ENCODE measurements at places on chromosomes 1 and 21.

DNA sequence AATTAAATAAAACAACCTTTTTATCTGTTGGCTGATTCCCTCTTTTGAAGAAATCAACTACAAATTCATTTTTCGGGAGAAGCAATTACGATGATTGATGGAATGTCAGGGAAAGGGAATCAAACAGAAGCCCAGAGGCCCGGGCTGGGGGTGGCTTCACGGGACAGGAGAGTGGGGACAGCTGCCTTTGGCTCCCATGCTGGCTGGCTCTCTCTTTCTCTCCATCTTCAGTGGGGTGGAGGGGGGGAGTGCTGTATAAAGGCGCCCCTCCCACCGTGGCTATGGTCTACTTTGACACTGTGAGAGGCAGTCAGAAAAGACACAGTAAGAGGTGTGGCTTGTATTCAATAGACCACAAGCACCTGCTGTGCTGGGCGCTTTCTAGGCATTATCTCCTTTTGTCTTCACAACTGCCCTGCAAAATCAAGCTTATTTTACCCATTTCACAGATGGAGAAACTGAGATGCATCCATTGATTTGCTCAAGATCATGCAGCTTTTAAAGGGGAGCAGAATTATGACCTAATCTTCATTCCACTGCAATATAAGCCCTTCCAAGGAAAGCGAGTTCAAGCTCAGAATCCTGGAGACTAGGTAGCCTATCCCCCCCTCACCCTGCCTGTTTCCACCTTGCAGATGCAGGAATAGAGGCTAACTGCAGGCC is 92.9 kb downstream of the GRIK3 start:
- no peak for DNase-seq

GRCh38 chr1:192579010-192579738 is 3.6 kb downstream of the RGS1 start:
- DNase-seq, result no peak

DNA sequence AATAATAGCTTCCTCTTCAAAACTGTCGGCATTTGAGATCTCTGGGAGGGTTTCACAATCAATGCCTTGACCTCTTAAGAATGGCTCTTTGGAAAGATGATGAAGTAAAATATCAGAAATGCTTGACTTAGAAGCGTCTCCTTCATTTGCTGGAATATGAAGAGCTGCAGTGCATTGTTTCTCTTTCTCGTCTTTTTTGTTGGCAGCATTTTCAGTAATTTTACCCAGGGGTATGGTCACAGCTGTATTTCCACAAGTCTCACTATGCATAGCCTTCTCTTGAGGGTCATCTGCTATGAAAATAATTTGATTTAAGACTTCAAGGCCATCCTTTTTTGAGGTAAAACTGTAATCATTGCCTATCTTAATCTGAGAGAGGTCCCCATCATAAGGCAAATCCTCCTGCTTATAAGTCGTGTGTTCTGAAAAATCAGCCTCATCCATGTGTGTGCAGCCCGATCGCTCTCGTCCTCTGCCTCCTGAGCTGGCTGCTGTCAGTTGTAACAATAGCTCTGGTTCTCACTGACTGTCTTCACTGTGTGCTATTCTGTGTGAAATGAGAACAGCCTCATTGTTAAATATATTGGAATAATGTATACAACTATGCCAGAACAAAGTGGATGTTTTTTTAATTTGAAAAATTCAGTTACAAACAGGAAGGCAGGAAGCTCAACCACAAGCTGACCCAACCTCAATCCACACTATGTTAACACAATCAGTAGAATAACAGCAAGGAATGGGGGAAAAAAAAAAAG is 4.5 kb downstream of the AKNAD1 start:
- no peak for DNase-seq

GRCh38 chr1:101420406-101420805 is 183.6 kb downstream of the S1PR1 start:
- no peak for DNase-seq

- DNase-seq, result no peak
Measured at GRCh38 chr1:83067954-83068353, 931.0 kb downstream of the TTLL7 start.

- DNase-seq, result no peak
Measured at GRCh38 chr1:209513226-209513625, 70.3 kb upstream of the CAMK1G start.

DNA sequence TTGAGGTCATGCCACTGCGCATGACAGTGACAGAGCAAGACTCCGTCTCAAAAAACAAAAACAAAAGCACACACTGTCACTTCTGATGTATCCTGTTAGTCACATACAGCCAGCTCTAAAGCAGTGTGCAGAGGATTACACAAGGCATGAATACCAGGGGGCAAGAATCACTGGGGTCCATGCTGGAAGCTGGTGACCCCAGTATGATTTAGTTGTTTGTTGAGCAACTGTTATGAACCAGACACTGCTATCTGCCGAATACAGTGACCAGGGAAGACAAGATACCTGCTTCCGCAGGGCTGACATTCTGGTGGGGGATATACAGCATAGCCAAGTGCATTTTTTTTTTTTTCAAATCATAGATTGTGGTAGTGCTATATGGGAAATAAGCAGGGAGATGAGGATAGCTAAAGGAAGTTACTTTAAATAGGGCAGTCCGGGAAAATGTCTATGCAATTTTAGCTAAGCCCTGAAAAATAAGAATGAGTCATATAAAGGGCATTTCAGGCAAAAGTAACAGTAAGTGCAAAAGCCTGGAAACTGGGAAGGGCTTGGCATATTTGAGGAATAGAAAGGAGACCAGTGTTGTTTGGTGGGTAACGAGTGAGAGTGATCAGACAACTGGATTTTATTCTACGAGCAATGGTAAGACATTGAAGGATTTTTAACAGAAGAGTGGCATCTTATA is 69.7 kb downstream of the ADSS2 start:
- peak; percentile 59 for DNase-seq

DNA sequence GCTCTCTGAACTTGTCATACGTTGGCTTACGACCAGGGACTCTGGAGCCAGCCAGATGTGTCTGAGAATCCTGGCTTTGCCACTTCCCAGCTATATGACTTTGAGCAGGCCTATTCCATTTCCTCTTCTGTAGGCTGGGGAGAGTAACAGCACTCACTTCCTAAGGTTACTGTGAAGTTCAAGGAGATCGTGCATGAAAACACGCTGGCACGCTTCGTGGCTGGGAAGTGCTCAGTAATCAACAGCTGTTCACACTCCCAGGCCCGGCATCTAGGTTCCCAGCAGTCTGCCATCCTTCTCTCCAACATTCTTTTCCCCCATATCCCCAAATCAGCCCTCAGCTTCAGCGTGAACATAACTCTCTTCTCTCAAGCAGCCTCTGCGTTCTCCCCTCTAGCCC is 2.0 kb downstream of the ASCL5 start:
- DNase-seq, result no peak

- no peak for DNase-seq
Measured at GRCh38 chr1:154760469-154760933, 109.6 kb downstream of the KCNN3 start.

GRCh38 chr1:182304627-182305026 is 87.0 kb downstream of the GLUL start:
- DNase-seq, result no peak

DNA sequence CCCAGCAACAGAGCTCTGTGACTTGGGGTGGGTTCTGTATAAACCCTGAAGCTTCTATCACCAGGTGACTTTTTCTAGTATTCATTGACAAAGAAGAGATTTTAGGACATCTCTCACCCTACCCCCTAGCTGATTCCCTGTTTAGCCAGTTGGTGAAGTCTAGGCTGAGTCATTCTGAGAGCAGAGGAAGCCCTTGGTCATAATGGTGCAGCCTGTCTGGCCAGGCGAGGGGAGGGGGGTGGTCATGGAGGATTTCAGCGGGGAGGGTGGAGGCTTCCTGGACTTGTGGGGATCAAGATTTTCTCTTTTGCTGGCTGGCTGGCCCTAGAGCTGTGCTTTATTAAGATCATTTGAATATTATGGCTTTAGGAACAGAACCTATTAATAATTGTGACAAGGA is 262.6 kb downstream of the CAMTA1 start:
- DNase-seq, result no peak

- DNase-seq, result no peak
Measured at GRCh38 chr1:31183927-31184554, 55.6 kb downstream of the NKAIN1 start.

- no peak for DNase-seq
Measured at GRCh38 chr1:170307426-170307825, 161.7 kb downstream of the NTMT2 start.

GRCh38 chr1:194654956-194655355 is 1468.5 kb upstream of the B3GALT2 start:
- DNase-seq, result no peak

DNA sequence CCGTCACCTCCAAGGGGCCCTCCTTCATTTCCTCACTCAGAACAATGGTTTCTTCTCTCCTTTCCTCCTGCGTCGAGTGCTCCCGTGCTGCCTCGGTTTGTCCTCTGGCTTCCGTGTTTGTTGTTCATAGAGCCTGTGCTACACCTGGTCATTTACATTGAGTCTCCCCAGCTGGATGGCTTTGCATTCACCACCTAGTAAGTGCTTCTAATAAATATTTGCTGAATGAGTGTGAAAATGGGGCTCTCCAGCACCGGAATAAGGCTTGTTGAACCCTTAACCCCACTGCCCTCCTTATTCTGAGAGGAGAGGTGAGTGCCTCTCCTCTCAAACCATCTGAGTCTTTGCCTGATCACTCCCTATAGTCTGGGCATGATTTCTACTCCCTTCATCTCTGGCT is 104.9 kb downstream of the CNIH3 start:
- DNase-seq, result no peak

GRCh38 chr1:157181790-157182189 is 43.6 kb upstream of the ETV3 start:
- DNase-seq, result no peak

GRCh38 chr1:83583351-83584014 is 415.4 kb downstream of the TTLL7 start:
- no peak for DNase-seq

All from fibroblast of skin of left quadriceps (primary cell).